ENCODE measurements at places on chromosomes 5 and 9. TPM values are rescaled to one million over a fixed set of nuclear protein-coding genes. Genes with fewer than 3 reads are reported as not detected.

- DNase-seq: no peak
Measured at GRCh38 chr5:107169867-107170266, 500.9 kb downstream of the EFNA5 start.

DNA sequence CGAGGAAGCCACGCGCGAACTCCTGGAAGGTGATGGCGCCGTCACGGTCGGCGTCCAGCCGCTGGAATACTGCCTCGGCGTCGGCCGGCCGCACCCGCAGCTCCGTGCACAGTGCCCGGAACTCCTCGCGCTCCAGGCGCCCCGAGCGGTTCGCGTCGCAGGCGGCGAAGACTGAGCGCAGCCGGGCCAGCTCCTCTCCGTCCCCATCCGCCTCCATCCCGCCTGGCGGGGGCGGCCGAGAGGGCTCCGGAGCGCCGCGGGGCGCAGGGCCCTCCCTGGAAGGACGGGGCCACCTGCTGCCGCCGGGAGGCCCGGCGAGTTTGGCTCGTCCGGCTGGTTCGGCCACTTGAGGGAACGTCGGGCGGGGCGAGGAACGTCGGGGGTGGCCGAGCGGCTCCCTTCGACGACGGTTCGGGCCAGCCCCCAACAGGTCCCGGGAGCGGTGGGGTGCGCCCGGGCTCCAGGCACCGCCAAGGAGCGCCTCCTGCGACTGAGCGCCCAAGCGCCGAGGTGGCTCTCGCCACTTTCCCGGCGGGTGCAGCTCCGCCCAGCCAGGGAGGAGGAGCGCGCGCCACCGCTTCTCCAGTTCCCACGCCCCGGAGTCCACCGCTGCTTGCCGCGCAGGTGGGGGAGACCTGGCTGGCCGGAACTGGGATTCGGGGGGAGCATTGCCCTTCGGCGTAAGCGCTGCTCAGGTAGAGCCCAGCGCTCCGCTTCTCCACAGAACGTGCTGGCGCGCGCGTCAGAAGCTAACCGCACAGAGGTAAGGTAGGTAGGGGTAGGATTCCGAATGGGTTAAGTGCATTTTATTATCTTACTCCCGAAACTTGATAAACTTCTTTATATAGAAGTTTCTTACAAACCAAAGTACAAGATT, at the start of gene RASEF:
Gene RASEF (minus strand): TSS at position 492 of the 877 bp plus-strand sequence. CDS start 275 bp downstream, at position 217.
- DNase-seq: peak; percentile 25

- DNase-seq: no peak
Measured at GRCh38 chr9:114386886-114387679, 699 bp downstream of the AKNA start.

The TLX3 gene
- not detected for total RNA-seq

The CDH6 gene
- 16.1 TPM for total RNA-seq
